ENCODE measurements at places on chromosomes 2 and 18.
A peak's percentile ranks its signal among the peaks of the same experiment; 100 is the strongest.

- DNase-seq, result no peak
Measured at GRCh38 chr2:46434851-46435273, 44.5 kb upstream of the TMEM247 start.

DNA sequence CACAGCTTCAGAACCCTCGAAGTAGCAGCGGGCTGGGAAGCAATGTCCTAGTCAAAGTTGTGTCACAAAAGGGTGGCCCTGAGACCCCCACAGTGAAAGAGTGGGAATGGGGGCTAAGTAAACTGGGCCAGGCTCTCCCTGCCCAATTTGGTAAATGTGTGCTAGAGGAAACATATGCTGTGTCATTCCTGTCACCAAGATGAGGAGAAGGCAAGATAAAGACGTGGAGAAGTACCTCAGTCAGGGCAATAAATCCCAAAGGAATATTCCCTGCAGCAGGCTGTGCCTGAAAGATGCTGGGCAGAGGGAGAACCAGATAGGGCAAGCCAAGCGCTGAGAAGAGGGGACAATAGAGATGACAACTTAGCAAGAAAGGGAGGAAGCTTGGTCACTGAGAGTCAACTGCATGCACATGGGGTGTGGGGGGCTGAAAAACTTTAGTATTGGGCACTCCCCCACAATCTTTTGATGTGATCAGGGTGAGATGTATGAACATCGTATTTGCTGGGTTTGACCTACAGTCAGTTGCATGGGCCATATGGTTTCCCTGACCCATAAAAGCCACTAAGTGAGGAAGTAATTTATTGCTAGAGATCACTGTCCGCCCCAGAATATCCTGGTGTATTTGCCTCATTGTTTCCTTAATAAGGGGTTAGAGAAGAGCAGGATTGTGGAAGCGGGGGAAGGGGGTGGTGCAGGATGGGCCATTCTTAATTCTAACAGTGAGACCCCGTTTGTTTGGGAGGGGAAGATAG lies 49.9 kb upstream of the CXCR4 start:
- no peak for DNase-seq

DNA sequence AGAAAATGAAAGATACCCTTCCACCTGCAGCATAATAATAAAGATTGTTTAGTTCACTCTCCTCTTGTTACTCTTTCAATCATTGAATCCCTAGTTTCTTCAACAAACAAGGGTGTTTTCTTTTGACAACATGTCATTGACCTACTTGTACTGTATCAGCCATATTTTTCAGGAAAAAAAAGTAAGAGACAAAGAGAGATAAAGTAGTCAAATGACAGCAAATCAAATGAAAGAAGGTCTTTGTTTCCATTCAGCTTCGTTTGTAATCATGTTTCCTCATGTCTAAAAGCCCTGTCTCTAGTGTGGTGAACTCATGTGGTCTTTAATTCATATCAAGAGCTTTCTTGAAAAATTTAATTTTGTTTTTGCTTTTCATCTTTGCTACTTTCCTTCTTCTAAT lies 557.8 kb upstream of the LRATD1 start:
- DNase-seq, result no peak

DNA sequence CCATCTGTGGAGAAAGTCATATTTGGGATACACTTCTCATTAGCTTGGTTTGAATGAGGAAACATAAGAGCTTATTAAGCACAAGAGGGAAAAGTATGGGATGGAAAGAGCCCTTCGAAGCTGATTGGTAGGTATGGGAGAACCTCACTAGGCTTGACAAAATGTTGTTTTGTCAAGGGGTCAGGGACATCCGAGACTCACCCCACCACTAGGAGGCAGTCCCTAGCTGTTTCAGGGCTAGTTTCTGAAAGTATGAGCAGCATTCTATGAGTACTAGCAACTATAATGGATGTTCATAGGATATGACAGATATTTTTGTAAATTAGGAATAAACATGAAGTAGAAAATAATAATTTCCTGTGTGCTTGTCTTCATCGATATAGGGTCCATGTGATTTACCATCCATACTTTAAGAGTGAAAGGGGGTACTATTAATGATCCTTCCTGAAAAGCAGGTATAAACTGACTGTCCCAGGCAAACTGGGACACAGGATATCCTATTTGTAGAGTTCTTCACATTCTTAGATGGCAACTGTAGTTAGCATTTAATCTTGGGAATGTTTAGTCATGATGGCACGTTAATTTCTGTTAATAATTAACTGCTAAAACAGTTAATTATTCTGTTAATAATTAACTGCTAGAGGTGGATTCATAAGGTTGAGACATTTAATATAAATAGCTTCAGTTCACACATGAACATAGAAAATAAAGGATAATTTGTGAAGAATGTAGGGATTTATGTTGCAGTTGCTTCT lies 28.4 kb downstream of the OTX1 start:
- peak; percentile 61 for DNase-seq

GRCh38 chr2:119393971-119394748 lies 27.4 kb downstream of the DBI start:
- no peak for DNase-seq

DNA sequence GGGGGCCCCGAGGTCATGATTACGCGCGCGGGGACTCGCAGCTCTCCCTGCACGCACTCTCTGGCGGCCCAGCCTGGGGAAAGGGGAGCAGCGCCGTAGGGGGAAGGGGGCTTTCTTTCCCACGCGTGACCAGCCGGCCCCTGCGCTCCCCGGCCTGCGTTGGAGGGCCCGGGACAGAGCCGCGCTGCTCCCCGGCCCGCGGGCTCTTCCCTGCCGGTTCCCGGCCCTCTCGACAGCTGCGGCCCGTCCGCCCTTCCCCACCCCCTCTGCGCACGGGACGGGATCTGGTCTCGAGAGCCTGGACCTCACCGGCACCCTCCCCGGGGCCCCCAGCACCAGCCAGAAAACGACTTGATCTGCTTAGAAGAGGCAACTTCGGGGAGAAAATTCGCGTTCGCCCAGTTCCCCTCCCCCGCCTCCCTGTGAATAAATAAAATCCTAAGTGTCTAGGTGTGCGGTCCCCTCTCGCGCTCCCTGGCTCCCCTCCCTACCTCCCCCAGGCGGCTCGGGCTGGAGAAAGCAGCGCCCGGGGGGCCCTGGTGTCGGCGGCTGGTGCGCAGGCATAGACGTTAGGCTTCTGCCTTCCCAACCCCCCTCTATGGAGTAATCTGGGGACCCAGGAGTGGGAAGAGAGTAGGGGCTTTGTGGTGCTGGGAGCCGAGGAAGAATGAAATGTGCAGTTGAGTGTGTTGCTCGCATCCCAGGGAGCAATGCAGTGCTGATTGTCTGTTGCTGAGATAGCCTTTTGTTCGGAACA lies 803 bp upstream of the FIGN start:
- DNase-seq, result peak; percentile 75

- no peak for DNase-seq
Measured at GRCh38 chr2:210162466-210163124, 8.6 kb downstream of the KANSL1L start.

DNA sequence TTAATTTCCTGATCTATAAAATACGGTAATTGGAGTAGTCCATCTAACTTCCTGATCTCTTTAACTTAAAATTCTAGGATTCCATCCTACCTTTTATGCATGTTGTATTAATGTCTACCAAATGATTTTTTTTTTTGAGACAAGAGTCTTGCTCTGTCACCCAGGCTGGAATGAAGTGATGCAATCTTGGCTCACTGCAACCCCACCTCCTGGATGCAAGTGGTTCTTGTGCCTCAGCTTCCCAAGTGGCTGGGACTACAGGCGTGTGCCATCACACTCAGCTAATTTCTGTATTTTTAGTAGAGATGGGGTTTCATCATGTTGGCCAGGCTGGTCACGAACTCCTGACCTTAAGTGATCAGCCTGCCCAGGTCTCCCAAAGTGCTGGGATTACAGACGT lies 47.8 kb downstream of the CFAP36 start:
- no peak for DNase-seq

DNA sequence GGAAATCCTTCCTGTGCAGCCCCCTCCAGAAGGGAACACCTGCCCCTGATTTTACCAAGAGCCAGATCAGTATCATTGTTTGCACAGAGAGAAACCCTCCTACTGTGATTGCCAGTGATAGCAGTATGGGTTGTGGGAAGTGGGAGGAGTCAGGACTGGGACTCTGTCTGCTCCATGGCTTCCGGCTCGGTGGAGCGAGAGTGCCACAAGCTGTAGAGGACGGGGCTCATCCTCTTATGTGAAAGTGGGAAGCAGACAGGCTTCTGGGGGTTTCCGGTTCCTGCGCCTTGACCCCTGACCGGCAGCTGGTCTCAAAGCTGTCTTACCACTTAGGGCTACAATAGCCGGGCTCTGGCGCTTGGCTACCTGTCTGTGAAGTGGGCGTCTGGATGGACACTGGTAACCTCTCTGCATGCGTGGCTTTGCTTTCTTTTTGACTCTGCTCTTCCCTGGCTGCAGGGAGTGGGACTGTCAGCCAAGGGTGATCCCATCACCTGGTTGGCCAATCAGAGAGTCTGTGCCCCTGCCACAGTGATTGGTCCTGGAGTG lies 79.7 kb downstream of the BCL2L11 start:
- no peak for DNase-seq

- no peak for DNase-seq
Measured at GRCh38 chr2:158519481-158519880, 62.7 kb downstream of the PKP4 start.

GRCh38 chr18:44900627-44901026 lies 219.9 kb downstream of the SETBP1 start:
- DNase-seq, result no peak

DNA sequence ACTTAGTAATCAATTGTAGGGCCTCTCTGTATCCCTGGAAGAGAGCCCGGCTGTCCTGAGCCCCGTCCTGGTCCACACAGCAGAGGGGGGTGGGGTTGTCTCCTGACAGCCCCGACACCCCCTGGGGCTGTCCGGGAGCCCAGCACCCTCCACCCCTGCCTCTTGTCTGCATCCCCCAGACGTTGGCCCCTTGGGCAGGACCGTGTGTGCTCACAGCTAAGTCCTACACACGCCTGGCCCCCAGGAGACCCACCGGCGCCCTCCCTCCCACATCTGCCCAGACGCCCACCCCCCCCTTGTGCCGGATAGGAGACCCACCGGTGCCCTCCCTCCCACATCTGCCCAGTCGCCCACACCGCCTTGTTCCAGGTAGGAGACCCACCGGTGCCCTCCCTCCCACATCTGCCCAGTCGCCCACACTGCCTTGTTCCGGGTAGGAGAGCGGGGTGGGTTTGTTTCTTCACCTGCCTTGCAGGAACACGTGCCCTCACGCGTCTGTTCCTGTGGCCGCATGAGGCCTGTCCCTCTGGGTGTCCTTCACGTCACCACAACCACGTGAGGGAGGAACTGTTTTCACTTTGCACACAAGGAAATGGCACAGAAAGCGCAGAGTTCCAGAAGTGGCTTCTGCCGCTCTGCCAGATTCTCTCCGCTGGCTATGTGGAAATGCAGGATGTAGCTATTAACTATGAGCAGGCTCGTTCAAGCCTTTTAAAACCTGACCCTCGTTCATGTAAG lies 61.1 kb upstream of the NFATC1 start:
- DNase-seq, result no peak

DNA sequence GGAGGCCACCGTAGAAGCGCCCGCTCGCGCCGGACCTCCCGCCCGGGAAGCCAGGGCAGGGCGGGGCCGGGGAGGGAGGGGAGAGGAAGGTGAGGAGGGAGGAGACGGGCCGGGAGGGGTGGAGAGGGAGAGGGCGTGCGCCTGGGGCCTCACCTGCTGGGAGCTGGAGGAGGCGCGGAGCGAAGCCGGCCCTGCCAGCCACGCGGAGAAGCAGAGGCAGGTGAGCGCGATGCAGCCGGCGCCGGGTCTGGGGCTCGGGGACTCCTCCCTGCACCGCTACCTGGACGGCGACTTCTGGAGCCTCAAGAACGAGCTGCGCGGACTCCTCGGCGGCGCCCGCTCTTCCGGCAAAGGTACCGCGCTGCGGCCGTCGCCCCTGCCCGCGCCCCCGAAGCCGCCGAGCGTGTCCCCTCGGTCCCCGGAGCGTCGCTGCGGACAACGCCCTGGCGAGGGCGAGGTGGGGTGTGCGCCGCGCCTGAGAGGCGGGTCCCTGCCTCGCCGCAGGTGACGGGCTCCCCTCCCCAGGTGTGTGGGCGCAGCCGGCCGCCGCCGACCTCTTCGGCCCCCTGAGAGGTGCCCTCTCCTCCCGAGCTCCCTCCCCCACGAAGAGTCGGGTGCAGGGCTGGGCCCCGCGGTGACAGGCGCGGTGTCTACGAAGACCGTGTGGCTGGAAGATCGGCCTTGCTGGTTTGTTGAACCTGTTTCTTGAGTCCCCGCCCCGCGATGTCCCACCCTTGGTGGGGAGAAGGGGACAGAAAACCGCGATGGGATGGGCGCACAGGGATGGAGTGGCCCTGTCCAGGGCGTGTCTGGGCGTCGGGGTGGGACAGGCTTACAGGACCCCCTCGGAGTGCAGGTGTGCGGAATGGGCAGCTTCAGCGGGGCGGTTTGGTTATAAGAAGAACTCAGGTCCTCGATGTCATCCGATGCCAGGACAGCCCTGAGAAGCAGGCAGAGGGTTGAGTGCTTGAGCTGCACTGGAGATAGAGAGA lies at the start of gene ACOXL:
Gene ACOXL (plus strand): TSS at position 152 of the 992 bp plus-strand sequence. CDS start 35,817 bp downstream, outside the sequence.
- peak; percentile 91 for DNase-seq

- no peak for DNase-seq
Measured at GRCh38 chr18:28690836-28691495, 514.0 kb upstream of the CDH2 start.

DNA sequence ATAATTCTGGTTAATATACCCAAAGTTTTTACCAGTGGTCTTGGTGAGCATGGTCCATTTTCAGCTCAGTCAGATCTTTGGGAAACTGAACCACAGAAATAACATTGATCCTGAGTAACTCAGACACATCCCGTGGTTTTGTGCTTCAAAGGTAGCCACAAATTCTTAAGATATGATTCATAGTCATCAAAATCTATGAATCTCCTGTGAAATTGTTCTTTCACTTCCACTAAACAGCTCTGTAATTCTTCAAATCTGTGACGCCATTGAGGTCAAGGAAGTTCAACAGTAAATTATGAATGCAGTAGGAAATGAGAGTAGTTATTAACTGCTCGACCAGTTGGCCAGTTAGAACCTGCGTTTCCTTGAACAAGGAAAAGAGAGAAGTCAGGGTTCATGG lies 147.3 kb downstream of the IRS1 start:
- DNase-seq, result no peak

DNA sequence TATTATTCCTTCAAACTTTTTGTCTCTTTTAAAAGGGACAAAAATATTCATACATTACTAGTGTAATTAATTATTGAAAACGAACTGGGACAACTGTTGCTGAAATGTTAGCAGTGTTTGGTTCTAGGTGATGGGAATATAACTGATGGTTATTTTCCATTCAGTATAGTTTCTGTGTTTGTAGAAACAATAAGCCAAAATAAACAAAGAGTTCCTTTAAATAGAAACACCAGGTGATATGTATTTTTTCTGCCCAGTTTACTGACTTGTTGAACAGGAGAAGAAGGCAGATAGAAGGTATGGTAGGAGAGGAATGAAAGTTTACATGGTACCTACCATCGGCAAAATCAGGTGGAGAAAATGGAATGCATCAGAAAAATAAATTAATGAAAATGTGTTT lies 74.2 kb downstream of the LYPD6B start:
- DNase-seq, result no peak

GRCh38 chr2:57809230-57809629 lies 237.4 kb upstream of the VRK2 start:
- no peak for DNase-seq

GRCh38 chr2:196592911-196593881 lies 46.3 kb upstream of the CCDC150 start:
- DNase-seq, result peak; percentile 66
